ENCODE measurements at places on chromosomes 4 and X. TPM values are rescaled to one million over a fixed set of nuclear protein-coding genes. Genes with fewer than 3 reads are reported as not detected.

Gene RNF150
- 15.0 TPM for total RNA-seq

Gene ARSD
- 13.0 TPM for total RNA-seq

- no peak for DNase-seq
These were observed 164.1 kb downstream of the PPP3CA start for GRCh38 chr4:101183221-101183620.

DNA sequence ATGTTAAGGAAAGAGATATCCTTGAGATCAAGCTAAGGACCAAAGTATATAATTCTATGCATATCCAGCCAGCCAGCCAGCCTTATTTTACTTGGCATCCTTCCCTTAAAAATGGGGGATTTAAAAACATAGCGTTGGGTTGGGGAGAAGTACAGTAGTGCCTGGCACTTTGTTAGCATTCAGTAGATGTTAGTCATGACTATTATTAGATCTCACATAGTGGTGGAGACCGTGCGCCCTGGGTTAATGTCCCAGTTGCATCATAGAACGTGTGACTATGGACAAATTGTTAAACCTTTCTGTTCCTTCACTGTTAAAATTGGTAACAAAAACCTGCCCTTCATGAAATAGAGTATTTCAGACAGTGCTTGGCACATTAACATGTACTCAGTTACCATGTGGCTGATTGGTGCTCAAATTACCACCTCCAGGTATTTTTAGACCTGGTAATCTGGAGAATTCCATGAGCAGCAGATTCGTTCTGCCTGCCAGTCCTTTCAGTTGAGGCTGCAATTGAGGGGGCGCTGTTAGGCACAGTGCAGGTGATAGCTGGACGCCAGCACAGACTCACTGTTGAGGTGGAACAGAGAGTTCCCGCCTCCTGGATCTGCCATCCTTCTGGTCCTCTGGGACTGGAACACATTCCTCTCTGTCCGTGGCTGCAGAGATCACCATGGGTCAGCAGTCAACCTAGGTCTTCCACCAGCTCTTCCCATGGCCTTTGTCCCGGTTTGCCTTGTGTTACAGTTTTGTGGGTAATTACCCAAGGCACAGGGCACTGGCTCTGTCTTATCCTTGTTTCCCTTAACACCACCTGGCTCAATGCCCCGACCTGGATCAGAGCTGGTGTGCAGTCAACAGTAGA lies 31.7 kb downstream of the RBBP7 start:
- DNase-seq: no peak

DNA sequence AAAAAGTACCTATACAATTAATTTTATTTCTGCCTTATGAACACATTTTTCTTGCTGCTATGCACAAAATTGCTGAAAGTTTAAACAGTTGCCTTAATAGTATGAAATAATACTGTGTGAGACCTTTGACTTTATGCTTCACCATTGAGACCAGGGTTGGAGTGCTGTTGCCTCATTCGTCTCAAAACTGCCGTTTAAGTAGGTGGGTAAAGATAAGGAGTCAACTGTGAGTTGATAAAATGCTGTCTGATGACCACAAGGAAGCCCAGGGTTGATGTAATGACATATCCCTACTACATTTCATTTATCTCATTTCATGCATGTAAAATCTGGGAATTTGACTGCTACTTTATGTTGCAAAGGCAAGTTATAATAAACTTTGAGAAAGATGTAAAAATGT lies 23.4 kb downstream of the STK26 start:
- DNase-seq: no peak

GRCh38 chrX:68511255-68511654 lies 12.4 kb downstream of the YIPF6 start:
- DNase-seq: peak; percentile 3

DNA sequence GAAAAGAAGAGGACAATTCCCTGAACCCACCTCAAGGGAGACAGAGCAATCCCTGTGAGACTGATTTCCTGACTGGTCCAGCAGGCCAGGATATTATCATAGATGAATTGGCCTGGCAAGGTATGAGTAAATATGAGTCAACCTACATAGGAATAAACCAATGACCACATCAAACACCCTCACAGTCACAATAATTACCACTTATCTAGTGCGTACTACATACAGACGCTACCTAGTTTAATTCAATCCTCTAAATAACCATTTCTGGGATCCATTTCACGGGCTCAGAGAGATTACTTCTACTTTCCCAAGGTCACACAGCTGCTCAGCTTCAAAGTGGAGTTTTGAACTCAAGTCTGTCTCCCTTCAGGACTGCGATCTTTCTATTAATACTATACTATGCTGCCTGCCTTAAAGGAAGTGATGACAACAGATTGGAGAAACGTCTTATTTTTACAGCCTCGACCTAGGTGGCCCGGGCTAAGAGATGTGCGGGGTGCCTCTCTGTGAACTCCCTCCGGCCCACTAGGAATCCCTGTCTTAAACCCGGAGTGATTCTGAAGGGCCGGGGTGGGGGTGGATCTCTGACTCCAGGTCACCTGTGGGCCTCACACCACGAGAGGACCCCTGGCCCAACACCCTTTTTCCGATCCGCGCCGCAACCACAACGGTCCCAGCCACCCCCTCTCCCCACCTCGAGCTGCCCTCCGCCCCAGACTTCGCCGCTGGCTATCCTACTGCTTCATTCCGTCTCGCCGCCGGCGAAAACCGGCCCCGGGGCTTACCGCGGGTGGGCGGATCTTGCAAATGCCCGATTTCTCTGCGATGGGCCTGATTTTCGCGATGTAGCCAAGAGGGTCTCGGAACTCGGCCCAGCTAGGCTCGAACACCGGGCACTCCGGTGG lies 800 bp downstream of the KDM5C start:
- no peak for DNase-seq

All from skin of body (tissue), 3 donors.